Adipocyte (in vitro differentiated cells): ENCODE measurements at places on chromosomes 3 and 15.

DNA sequence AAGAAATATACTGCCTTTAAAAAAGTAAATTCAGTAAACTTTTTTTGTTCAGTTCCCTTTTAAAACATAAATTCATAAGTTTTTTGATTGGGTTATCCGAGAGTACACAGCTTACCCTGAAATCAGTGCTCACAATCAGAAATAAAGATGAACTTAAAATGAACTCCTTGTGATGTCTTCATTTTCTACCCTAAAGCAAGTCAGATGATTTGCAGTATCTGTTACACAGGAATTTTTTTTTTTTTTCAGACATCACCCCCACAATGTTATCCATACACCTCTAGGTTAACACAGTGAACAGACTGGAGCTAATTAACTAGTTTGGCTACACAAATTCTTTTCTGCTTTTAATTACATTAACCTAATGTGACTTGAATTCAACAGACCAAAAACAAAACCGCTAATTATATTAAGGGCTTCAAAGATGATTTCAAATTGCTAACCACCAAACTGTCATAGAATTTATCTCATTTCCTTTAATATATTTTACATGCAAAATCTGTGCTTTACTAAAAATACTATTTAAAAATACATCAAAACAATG lies 1042.0 kb downstream of the ROBO1 start:
- peak; percentile 32 for DNase-seq

DNA sequence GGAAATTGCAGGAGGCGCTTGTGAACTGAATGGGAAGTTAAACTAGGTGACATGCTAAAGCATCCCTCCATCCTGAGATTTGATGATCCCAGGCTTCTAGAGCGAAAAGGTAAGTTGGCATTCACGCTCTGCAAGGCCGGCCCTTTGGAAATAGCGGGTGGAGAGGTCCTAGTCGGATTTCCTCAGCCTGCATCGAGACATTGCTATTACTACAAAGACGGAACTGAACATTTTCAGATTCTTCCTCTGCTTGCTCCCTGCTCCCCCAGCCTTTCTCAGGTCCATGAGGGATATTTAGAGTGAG lies 77.7 kb downstream of the DGKG start:
- no peak for DNase-seq

- DNase-seq: no peak
These were observed 5.4 kb downstream of the FYCO1 start for GRCh38 chr3:45990181-45990580.

DNA sequence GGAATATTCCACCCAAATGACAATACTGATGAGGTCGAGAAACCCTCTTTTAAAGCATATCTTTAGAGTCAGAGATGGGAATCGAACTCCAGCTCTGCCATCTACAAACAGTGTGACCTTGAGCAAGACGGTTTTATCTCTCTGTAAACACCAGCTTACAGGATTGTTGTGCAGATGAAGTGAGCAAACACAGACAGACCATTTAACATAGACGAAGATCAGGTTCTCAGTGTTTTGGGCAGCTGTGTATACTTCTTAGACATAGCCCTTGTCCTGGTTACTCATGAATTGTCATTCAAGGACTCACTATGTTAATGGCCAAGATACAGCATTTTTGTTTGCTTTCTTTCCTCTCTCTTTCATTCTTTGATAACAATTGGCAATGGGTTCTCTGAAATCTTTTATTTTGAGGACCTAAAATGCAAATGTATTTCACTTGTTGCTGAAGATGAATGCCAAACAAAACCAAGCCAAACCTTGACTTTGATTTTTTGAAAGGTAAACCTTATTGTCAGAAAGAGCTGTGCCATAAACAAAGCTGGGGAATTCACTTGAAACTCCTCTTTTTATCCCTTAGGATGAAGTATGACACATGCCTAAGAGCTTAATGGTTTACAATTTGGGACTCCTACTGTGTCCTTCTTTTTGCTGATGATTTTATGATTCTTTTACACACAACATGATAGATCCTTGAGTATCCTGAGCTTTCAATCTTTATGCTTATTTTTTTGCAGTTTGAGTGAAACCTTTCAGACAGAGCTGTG lies 250.0 kb upstream of the PDZRN3 start:
- DNase-seq: no peak

- no peak for DNase-seq
These were observed 326.6 kb downstream of the NR2F2 start for GRCh38 chr15:96657096-96657495.

GRCh38 chr3:100706365-100706764 lies 2.9 kb upstream of the TFG start:
- DNase-seq: peak; percentile 28
